ENCODE measurements at places on chromosomes 12 and 14.

GRCh38 chr12:53048033-53048779 lies 1.7 kb upstream of the TNS2 start:
- DNase-seq, result peak; percentile 58

- DNase-seq, result no peak
These were observed 476.8 kb downstream of the TRHDE start for GRCh38 chr12:72748971-72749370.

DNA sequence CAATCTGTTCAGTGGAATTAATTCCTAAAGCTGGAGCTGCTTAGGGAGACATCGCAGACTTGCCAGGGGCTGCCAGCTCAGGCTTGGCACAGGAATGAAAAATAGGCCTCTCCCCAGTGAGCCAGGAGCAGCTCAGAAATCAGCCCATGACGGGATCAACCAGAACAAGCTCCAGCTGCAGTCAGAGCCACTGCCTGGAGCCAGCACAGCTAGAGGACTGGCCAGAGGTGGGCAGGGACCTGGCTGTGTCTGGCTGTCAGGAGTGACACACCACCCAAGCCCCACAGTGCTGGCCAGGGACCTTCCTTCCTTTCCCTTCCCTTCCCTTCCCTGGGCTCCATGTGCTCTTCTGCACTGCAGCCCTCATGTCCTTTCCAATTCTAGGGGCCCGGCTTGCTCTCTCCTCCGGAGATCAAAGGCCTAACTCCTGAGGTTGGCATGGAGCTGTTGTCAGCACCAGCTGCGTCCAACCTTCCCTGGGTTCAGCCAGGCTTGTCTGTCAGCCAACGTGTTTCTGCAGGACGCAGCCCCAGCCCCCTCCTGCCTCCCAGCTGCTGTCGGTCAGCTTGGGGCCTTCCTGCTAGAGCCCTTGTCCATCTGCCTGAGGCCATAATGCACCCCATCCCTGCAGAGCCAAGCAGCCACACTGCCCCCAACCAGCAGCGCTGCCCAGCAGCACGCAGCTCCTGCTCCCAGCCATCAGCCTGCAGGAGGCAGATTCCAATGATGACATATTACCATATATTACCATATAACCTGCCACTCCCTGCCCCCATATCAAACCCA lies 149.3 kb downstream of the CALM1 start:
- peak; percentile 34 for DNase-seq

DNA sequence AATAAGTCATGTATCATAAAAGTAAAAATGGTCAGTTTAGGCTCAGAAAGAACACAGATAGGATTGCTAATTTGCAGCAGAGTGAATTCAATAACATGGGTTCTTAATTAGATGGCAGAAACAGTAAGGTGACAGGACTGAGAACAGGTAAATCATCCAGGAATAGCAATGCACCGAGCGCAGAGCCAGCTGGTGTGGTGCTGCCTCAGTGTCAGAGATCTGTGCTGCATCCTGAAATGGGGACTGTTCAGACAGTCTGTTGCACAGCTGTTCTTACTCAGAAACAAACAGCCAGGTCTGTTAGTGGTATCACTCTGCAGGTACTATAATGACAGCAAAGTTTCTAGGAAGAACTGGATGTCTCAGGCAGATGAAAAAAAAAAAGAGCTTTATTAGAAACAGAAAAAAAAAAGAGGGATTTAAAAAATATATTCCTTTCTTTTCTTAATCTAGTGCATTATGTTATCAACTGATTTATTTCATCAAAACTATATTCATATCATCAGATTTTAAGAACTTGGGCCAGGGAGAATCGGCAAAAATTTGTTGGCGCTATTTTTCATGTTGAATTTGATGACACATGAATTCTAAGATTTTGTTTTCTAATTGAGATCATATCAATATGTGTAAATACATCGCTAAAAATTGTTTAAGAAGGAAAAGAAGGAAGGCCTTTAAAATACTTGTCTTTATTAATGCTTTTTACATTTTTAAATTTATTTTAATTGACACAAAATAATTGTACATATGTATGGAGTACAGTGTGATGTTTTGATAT lies 501.8 kb downstream of the PRKD1 start:
- DNase-seq, result no peak

DNA sequence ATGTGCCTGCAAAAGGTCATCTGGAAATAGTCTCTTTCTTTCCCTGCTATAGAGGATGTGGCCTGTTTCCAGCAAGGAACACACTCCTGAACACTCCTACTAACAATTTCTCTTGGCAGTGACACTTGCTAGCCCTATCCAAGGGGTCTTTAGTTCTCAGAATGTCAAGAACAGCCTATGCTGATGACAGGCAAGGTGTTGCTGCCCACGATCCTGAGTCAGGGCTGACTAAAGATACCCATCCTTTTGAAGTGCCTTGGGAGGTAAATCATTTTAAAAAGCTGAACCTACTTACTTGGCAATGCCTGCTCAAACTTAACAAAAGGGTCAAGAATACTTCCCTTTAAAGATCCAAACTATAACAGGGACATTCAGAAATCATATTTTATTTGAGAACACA lies 1146.4 kb downstream of the VRK1 start:
- DNase-seq, result no peak

DNA sequence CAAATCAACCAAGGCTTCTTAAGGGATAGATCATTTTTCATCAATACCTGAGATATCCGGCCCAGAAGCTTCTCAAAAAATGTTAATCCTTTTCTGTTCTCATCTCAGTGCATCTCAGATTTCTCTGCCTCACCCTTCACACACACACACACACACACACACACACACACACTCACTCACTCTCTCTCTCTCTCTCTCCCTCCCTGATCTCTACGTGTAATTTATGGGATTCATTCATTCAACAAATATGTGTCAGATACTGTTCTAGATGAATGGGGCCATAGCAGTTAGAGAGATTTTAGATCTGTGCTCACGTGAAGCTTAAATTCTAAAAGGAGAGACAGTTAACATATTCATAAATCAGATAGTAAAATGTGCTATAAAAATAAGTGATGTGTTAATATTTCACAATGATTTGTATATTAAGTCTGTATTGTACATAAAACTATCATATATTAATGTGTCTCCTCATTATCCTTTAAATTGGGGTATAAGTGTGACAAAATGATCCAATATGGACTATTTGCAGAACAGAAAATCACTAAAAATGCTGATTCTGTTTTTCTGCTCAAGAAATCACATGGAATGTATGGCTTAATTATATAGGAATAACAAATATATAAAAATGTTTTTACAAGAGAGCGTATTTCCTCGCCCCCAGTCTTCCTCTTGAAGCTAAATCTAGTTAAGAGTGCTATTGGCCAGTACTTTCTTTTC lies 7.3 kb upstream of the FRMD6 start:
- no peak for DNase-seq

- DNase-seq, result no peak
These were observed 7.5 kb upstream of the CISTR start for GRCh38 chr12:53759261-53759660.

- DNase-seq, result no peak
These were observed 267.5 kb downstream of the CCDC91 start for GRCh38 chr12:28457785-28458184.

GRCh38 chr12:72077111-72077820 lies 138.6 kb downstream of the TPH2 start:
- no peak for DNase-seq

DNA sequence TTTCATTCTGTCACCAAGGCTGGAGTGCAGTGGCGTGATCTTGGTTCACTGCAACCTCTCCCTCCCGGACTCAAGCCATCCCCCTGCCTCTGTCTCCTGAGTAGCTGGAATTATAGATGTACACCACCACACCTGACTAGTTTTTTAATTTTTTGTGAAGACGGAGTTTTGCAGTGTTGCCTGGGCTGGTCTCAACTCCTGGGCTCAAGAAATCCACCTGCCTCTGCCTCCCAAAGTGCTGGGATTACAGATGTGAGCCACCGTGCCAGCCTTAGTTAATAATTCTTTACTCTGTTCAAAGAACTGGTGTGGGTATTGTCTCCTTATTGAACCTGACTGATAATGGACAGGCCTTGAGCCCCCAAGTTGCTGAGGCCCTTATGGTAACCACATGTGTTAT lies 10.4 kb upstream of the KRT7 start:
- no peak for DNase-seq

DNA sequence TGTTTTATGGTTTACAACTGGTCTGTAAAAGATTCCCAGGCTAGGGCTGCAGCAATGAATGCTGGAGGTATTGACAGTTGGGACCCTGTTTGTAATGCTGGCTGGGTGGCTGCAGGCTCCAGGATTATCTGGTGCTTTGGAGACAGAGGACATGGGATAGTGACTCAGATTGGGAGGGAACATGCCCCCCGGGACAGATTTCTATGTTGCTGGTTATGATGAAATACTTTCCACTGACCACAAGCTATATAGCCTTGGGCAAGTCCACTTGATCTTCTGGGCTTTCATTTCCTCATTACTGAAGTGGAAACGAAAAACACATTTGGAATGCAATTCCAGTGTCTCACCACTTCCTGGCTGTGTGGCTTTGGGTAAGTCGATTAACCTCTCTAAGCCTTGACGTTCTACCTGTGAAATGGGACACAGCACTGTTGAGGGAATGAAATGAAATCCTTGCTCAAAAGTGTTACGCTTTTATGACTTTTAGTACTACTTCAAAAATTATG lies 6.3 kb upstream of the TPCN1 start:
- peak; percentile 99 for DNase-seq

- no peak for DNase-seq
These were observed 340.2 kb downstream of the C12orf75 start for GRCh38 chr12:105670672-105671071.

DNA sequence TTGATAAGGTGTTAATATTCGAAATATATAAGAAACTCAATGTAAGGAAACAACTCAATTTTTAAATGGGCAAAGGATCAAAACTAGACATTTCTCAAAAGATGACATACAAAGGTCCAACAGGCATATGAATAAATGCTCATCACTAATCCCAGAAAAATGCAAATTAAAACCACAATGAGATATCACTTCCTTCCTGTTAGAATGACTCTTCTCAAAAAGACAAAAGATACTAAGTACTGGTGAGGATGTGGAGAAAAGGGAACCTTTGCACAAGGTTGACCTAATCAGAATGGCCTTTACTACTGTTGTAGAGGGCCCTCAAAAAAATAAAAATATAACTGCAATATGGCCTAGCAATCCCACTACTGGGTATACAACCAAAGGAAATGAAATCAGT lies 383.4 kb downstream of the KCNH5 start:
- DNase-seq, result no peak

GRCh38 chr12:27781680-27782079 lies 1.6 kb upstream of the MANSC4 start:
- DNase-seq, result peak; percentile 61

GRCh38 chr12:75995691-75996090 lies 35.9 kb downstream of the PHLDA1 start:
- no peak for DNase-seq

- DNase-seq, result no peak
These were observed 44.3 kb upstream of the TMPO start for GRCh38 chr12:98471085-98471484.

- peak; percentile 38 for DNase-seq
These were observed 28.4 kb upstream of the GPR132 start for GRCh38 chr14:105093431-105094192.

GRCh38 chr12:66156654-66157053 lies 13.1 kb downstream of the TMBIM4 start:
- DNase-seq, result no peak

GRCh38 chr14:59566725-59567124 lies 9.9 kb downstream of the CCDC175 start:
- no peak for DNase-seq

GRCh38 chr12:127500512-127501035 lies 766.4 kb upstream of the TMEM132C start:
- DNase-seq, result no peak

- DNase-seq, result peak; percentile 77
These were observed 143.7 kb upstream of the FRMD6 start for GRCh38 chr14:51507906-51508511.

DNA sequence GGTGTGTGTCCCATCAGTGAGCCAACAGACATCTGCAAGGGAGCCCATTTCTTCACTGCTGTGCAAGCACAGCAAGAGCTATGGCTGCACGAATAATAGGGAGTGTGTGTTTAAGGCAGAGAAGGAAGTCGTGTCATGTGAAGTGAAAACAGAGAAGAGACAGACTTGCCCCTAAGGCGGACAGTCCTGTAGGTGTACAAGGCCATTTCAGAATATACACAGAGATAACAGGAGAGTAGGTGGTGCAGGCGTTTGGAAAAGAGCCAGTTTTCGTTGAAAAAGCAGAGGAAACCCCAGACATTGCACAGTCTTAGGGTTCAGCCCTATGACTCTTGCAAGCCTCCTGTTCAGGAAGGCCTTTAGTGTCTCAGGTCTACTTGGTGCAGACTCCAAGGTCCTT lies 46.3 kb upstream of the RNU6-8 start:
- no peak for DNase-seq

GRCh38 chr14:69504775-69505174 lies 20.2 kb downstream of the PLEKHD1 start:
- DNase-seq, result no peak

DNA sequence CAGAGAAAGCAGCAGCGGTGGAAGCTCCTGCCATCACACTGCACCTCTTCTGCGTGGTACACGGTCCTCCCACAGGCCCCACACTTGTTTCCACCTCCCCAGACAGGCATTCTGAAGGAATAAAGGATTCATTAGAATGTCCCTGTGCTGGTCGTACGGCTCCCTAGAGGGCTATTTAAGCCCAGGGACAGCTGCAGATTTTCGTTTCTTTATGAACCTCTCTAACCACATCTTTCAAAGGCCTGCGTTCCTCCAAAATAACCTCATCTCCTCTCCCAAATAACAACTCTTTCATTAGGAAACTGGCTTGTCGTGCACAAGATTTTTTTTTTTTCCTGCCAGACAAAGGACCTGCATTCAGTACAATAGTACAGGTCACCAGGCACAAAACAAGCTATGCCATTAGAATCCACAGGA lies 12.7 kb downstream of the CSRP2 start:
- no peak for DNase-seq

DNA sequence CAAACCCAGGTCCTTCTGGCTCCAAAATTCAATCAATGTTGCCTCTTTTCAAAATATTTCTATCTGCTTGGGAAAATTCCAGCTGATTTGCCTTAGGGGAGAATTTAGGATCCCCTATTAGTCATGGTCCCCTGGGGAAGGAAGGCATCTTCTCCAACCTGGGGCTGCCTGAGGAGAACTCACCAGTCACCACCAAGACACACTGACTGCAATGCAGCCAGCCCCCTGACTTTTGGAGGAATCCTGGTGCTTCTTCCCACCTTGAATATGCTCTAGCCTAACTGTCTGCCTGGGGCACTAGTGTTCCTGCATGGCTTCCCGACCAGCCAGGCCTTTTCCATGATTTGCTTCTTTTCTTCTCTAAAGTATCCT lies 71.8 kb upstream of the BCL2L14 start:
- DNase-seq, result no peak

- DNase-seq, result no peak
These were observed 325.1 kb downstream of the DAD1 start for GRCh38 chr14:22263961-22264360.

GRCh38 chr12:51262758-51263177 lies 7.4 kb downstream of the SMAGP start:
- peak; percentile 20 for DNase-seq

DNA sequence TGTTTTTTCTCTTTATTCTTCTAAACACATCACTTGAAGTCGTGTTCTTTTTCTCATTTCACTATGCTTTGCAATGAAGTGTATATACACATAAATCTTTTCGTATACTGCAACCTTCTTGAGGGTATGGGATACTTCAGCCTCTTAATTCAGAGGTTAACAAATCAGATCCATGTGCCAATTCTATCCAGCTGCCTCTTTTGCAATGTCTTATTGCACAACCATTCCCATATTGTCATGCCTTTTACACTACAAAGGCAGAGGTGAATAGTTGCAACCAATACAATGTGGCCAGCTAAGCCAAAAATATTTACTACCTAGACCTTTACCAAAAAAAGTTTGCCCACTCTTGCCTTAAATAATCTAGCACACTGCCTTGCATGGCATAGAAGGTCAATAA lies 224.5 kb upstream of the FOXG1 start:
- peak; percentile 77 for DNase-seq

All from fibroblast of gingiva (primary cell).